ENCODE measurements at places on chromosomes 1 and 21.

GRCh38 chr1:201764166-201764565 is 64.8 kb upstream of the IPO9 start:
- DNase-seq, result no peak

DNA sequence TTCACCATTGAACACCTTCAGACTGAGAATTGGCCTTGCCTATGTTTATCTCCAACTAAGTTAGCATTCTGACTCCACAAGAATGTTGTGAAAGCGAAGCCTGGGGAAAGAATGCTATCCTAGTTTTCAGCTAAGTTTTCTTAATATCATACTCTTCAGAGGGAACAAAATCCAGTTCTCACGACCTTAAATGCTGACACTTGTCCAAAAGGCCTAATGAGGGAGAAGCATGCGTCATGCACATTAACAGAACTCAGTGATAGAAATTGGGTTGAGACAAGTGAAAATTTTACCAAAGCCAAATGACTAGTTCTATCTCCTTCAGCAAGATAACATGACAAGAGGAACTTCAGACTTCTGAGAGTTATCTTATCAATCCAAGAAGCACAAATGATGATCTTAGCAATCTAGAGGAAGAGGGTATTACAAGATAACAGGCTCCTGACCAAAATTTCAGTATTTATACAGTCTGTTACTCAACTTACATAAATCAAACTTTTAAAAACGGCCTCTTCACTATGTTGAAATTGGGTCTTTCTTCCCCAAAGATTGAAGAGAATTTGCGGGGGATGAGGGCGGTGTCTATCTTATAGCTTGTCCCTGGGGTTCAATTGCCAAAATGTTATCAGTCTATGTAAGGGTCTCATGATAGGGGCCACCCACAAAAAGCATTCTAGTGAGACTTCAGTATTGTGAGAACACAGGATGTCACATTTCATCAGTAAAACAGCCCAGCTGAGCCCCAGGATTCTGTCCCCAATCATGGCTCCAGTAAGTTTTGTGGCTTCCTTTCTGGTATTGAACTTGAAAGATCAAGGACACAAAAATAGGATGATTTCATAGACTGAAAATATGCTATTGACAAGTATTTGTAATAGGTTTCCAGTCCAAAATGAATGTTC is 26.5 kb upstream of the SLC45A3 start:
- peak; percentile 25 for DNase-seq

- DNase-seq, result no peak
These were observed 25.9 kb downstream of the KRTAP19-8 start for GRCh38 chr21:31012133-31013089.

- peak; percentile 30 for DNase-seq
These were observed 84.4 kb downstream of the HSF2BP start for GRCh38 chr21:43574741-43575472.

DNA sequence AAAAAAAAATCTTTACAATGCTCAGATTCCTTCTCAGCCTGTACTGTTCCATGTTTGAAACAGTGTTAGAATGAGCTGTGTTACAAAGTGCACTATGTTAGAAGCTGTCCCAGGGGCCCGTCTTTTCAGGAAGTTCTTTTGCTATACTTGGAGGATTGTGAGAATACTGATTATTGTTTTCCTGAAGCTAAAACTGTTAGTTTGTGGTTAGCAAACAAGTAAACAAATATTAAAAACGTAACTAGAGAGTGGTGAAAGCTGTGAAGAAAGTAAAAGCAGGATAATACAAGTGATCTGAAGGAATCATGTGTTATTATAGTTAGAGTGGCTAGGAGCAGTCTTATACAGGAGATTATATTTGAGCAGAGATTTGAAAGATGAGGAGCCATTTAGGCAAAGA is 35.6 kb downstream of the CAMSAP2 start:
- DNase-seq, result no peak

GRCh38 chr1:232998646-232999045 is 48.2 kb downstream of the NTPCR start:
- no peak for DNase-seq

All from NB4 (cell line).